Liver (tissue), 10 donors: ENCODE measurements at places on chromosomes 7 and 10.
A peak's percentile ranks its signal among the peaks of the same experiment; 100 is the strongest.

- no peak for DNase-seq
Measured at GRCh38 chr10:77909749-77910375, 16.7 kb downstream of the DLG5 start.

GRCh38 chr10:121312587-121312986 lies 285.7 kb downstream of the FGFR2 start:
- no peak for DNase-seq

GRCh38 chr7:135213831-135214230 lies 2.5 kb upstream of the WDR91 start:
- no peak for DNase-seq

DNA sequence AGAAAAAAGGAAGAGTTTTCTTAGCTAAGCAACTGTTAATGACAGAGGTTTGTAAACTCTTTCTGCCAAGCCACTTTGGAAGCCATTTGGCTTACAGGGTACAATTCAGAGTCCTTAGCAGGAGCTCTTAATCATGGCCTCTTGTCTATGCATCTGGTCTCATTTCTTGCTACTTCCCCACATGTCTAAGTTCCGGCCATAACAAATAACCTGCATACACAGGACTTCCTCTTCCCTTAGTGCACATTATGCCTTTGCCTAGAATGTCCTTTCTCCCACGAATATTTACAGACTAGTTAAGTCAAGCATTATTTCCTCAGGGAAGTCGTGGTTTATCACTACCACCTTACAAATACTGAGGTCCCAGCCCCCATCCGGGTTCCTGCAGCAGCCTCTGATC lies 8.6 kb upstream of the UPF2 start:
- DNase-seq = no peak

DNA sequence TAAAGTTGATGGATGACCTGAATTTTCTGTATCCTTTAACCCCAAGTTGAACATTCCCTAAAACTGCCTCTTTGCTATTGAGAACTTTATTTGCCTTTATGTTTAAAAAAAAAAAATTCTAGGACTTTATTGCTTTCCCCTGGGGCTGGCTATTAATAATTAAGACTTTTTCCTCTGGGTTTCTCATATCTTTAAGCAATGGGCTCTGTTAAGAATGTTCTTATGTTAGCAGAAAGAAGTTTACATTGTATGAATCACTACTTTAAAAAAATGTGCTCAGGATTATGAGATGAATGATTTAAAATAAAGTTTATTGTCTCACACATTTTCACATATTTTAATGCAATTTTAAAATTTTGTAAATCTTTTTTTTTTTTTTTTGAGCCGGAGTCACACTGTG lies 19.5 kb downstream of the TAX1BP1 start:
- no peak for DNase-seq

DNA sequence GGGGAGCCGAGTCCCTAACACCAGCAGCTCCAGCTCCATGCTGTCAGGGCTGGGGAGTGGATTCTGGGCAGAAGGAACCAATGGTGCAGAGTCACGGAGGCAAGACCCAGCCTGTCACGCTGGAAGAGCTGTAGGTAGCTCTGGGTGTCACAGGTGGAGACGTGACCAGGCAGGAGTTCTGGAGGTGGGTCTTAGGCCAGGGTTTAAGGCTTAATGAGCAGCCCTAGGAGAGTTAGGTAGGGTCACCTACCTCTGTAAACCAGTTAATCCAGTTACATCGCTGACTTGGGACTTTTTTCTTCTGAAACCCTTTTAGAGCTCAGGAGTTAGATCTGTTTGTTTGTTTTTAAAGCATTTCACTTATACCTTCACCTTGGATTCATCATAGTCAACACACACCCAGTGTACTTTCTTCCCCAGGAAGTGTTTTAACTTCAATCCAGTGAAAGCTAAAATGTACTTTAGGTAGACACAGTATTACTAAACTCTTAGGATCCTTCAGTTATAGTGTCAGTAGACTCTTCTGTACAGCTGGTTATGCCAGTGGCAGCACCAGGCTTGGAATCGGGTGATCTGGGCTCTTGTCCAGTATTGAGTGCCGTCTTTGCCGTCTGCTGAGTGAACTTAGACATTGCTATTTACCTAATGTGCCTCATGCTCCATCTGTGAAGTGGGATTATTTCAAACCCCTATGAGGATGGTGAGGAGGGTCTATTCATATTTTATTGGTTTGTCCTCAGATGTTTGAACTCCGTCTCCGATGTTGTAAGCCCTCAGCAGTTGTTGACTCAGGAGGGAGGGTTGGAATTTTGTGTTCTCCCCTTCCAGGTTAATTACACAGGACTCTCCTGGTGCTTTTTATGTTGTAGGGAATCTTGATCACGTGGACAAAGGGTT lies 31.0 kb downstream of the TACR2 start:
- no peak for DNase-seq

DNA sequence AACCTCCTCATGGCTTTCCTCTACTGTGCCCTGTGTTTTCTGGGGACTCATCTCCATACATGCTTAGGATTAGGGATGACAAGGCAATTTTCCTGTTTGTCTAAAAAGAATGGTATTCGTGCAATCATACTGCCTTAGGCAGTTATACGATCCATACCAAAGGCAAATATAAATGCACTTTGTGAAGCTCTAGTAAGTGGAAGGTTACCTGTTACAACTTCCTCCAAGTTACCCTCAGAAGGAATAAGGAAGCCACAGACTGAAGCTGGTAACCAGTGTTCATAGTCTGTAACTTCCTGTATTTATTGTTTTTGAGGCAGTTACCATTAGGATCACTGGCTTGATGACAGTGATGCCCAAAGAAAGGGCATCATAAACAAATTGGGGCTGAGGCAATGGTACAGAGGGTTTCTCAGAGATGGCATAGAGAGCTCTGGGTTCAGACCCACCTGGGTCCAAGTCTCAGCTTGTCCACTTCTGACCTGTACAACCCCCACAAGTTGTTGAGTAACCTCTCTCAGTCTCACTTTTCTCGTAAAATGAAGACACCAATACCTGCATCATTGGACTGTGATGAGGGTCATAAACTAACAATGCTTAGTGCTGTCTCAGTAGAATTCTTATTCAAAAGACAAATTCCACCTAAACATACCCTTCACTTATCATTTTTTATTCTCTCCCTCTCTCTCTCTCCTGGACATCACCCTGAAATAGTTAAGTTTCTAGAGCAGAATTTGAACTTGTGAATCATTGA lies 138.2 kb downstream of the ELMO1 start:
- DNase-seq = no peak

DNA sequence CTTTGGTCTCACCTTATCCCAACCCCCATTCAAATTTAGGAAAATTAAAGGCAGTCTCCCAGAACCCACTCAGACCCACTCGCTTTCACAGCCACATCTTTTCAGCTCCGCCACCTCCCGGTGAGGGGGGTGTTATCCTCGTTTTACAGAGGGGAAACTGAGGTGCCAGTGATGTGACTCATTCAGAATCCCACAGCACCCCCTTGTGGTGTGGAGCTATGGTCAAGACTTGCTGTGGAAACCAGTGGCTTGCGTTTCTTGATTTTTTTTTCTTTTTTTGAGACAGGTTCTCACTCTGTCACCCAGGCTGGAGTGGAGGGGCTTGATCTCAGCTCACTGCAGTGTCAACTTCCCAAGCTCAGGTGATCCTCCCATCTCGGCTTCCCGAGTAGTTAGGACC lies 27.6 kb downstream of the SLC35G1 start:
- peak; percentile 42 for DNase-seq

DNA sequence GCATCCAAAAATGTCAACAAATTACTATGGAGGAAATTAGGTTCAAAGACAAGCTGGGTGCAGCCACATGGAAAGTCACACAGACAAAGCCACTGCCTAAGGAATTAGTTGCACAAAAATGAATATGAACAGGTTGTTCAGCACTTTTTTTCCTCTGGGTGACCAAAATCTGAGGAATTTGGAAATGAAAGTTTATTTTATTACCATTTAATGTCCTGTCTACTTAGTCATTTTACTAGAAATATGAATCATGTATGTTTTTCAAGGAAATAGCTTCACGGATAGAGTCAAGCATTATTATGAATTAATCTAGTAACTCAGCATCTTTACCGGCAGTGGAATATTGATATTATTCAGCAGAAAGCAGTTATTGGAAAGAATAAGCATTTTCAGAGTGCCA lies 106.3 kb downstream of the ANK3 start:
- no peak for DNase-seq

- no peak for DNase-seq
Measured at GRCh38 chr7:33678569-33679335, 226.6 kb upstream of the BMPER start.
